ENCODE measurements at places on chromosomes 6 and 20. TPM values are rescaled to one million over a fixed set of nuclear protein-coding genes. Genes with fewer than 3 reads are reported as not detected.

The CALHM5 gene
- total RNA-seq = under 0.01 TPM

The NINL gene
- total RNA-seq = 6.5 TPM

The SPTLC3 gene
- total RNA-seq = 7.3 TPM

The MYT1 gene
- not detected for total RNA-seq

The ZNF335 gene
- 12.3 TPM for total RNA-seq

The TRIM31 gene
- under 0.01 TPM for total RNA-seq

The C6orf52 gene
- 1.4 TPM for total RNA-seq

The IL17A gene
- not detected for total RNA-seq

The SYNDIG1 gene
- total RNA-seq = not detected

The FGD2 gene
- 0.07 TPM for total RNA-seq

The TBXT gene
- total RNA-seq = not detected

The PERP gene
- 452 TPM for total RNA-seq

The KCNG1 gene
- total RNA-seq = 145 TPM

The PFDN4 gene
- 71.2 TPM for total RNA-seq

The PRSS16 gene
- total RNA-seq = 12.6 TPM

The FHL5 gene
- not detected for total RNA-seq

The GNAS-AS1 gene
- total RNA-seq = 0.28 TPM

The FUT9 gene
- under 0.01 TPM for total RNA-seq

The SLC22A16 gene
- total RNA-seq = not detected

The RPS21 gene
- 541 TPM for total RNA-seq

The EYS gene
- not detected for total RNA-seq

The CD93 gene
- under 0.01 TPM for total RNA-seq

The VARS2 gene
- 25.3 TPM for total RNA-seq

The MLIP gene
- total RNA-seq = 2.8 TPM

The COL12A1 gene
- total RNA-seq = 34.9 TPM

Measured in nasal cavity respiratory epithelium epithelial cell of viscerocranial mucosa (primary cell).